ENCODE measurements at places on chromosomes 5 and 9.

DNA sequence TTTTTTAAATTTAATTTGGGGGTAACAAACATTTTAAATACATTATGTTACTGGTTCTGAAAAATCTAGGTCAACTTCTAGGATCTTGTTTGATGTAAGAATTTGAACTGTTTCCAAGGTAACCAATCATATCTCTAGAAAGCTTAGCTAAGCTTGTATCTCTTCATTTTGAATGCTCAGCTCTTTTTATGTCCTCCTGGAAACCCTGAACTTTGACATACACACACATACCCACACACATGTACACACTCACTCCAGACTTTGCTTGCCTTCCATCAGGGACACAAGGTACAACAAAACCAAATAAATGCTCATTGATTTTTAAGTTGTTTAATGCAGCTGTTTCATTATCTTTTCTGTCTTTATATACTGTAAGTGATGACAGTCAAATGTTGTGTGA lies 178.5 kb downstream of the RAB3C start:
- no peak for DNase-seq

- DNase-seq = no peak
Measured at GRCh38 chr5:5772202-5772601, 349.7 kb downstream of the ICE1 start.

- DNase-seq = no peak
Measured at GRCh38 chr5:143055596-143056338, 285.6 kb downstream of the ARHGAP26 start.

- no peak for DNase-seq
Measured at GRCh38 chr5:174384509-174384947, 339.0 kb downstream of the NSG2 start.

DNA sequence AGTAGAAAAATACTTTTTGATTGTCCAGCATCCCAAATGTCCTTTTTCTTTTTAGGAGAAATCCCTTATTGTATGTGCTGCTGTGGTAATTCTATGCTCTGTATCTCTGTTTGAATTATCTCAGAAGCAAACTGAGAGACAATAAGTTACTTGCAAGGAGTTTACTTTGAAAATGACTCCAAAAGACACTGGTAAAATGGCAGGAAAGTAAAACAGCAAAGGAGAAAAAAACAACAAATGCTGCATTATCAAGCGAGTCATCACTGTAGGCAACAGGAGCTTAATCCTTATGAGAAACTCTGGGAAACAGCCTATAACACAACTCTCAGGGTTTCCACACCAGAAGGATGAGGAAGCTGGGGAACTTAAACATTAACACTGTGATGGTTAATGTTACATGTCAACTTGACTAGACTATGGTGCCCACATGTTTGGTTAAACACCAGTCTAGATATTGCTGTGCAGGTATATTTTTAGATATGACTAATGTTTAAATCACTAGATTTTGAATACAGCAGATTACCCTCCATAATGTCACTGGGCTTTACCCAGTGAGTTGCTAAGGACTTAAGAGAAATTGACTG lies 92.6 kb upstream of the GAS1 start:
- no peak for DNase-seq

GRCh38 chr5:78538240-78538850 lies 110.2 kb downstream of the LHFPL2 start:
- DNase-seq = no peak

DNA sequence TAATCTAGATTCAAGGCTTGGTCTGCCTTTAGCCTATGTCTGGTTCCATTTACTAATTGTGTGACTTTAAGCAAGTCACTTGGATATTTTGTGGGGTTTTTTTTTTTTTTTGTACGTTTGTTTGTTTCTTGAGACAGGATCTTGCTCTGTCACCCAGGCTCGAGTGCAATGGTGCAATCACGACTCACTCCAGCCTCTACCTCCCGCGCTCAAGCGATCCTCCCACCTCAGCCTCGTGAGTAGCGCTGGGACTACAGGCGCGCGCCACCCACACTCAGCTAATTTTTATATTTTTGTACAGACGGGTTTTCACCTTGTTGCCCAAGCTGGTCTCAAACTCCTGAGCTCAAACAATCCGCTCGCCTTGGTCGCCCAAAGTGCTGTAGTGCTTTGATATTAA lies 1.1 kb upstream of the PFDN1 start:
- DNase-seq = no peak

- no peak for DNase-seq
Measured at GRCh38 chr5:144130306-144130705, 40.2 kb downstream of the YIPF5 start.

GRCh38 chr5:34632807-34633422 lies 23.2 kb upstream of the RAI14 start:
- DNase-seq = no peak

GRCh38 chr5:90909940-90910339 lies 351.3 kb downstream of the ADGRV1 start:
- no peak for DNase-seq

DNA sequence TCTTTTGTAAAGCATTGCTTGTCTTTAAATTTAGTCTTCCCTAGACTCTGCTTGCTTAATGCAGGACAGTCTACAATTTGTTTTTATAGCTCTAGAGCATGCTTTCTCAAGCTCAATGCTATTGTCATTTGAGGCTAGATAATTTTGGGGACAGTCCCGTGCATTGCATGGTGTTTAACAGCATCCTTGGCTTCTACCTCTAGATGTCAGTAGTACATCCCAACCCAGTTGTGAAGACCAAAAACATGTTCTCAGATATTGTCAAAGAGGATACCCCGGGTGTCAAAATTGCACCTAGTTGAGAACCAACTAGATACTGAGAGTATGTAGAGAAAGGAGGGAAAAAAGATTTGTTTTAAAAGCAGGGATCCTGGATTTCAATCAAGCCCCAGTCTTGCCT lies 277.5 kb downstream of the CEMIP2 start:
- no peak for DNase-seq
